ENCODE measurements at places on chromosomes 2 and 18.

- no peak for DNase-seq
Measured at GRCh38 chr2:202187570-202187969, 50.8 kb downstream of the SUMO1 start.

DNA sequence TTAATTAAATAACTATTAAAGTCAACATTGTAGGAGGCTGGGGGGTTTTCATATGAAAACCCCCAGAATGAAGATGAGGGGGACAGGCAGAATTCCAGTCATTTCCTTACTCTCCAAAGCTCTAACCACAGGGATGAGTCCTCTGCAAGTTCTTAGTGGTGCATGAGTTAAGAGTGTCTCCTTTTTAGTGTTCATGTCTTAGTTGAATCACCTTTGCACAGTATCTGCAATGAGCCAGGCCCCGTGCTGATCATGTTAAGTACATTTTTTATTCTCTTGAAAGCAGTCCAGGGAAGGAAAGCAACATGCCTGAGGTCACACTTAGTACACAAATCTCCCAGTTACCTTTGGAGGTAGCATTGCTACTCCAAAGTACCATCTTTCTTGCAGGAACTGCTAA is 25.7 kb upstream of the MSGN1 start:
- no peak for DNase-seq

- DNase-seq = no peak
Measured at GRCh38 chr2:191151331-191151730, 537 bp upstream of the STAT4 start.

- no peak for DNase-seq
Measured at GRCh38 chr2:210167227-210167626, 4.0 kb downstream of the KANSL1L start.

- DNase-seq = no peak
Measured at GRCh38 chr2:224191465-224191864, 152.4 kb upstream of the SERPINE2 start.

DNA sequence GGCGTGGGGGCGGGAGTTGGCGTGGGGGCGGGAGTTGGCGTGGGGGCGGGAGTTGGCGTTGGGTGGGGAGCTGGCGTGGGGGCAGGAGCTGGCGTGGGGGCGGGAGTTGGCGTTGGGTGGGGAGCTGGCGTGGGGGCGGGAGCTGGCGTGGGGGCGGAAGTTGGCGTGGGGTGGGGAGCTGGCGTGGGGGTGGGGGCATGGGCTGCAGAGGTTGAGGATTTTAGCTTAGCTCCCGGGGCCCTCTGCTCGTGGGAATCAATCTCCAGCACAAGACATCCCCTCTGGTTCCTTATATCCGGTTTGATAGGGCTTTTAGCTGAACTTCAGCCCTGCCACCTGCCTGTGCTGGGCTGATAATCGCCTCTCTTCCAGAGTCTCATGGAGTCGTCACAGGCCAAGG is 177.0 kb downstream of the LDLRAD4 start:
- no peak for DNase-seq

DNA sequence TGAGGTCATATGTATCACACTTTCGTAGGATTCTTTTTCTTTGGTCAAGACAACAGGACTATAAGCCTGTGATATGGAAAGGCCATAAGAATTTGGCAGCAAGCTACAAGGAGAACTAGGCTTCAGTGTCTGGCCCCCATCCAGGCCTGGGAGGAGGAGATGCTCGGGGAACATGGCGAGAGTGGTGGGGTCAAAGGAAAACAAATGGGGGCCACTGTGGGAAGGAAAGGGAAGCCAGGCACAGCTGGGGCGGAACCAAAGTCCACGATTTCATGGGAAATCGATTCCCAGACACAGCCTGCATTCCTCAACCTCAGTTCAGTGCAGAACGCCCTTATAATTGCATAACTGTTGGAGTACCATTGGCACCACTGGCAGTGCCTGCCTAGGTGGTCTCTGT is 58.2 kb downstream of the MBP start:
- DNase-seq = no peak

DNA sequence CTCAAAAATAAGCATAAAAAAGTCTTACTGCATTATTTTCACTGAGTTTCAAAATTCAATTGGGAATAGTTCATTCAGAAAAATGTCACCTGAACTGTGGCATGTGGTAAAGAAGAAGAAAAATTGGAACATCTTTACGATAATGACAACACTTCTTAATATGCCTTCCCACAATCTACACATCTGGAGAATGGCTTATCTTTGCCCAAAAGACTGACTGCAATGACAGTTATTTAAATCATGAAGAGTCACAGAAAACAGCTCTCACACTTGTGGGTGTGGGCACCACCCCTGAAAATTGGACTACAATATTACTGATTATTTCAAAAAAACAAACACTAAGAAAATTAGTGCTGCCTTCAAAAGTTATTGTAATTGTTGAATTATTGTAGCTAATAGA is 152.3 kb downstream of the USP34 start:
- no peak for DNase-seq

- DNase-seq = no peak
Measured at GRCh38 chr18:12408247-12408869, 629 bp downstream of the PRELID3A start.

All from naive B cell (primary cell).